ENCODE measurements at places on chromosomes 3 and 15. TPM values are rescaled to one million over a fixed set of nuclear protein-coding genes. Genes with fewer than 3 reads are reported as not detected.

- DNase-seq, result no peak
These were observed 531.3 kb downstream of the ROBO1 start for GRCh38 chr3:79236496-79236895.

SCN11A gene
- total RNA-seq, result 1.9 TPM

HTR3C gene
- total RNA-seq, result not detected

DNA sequence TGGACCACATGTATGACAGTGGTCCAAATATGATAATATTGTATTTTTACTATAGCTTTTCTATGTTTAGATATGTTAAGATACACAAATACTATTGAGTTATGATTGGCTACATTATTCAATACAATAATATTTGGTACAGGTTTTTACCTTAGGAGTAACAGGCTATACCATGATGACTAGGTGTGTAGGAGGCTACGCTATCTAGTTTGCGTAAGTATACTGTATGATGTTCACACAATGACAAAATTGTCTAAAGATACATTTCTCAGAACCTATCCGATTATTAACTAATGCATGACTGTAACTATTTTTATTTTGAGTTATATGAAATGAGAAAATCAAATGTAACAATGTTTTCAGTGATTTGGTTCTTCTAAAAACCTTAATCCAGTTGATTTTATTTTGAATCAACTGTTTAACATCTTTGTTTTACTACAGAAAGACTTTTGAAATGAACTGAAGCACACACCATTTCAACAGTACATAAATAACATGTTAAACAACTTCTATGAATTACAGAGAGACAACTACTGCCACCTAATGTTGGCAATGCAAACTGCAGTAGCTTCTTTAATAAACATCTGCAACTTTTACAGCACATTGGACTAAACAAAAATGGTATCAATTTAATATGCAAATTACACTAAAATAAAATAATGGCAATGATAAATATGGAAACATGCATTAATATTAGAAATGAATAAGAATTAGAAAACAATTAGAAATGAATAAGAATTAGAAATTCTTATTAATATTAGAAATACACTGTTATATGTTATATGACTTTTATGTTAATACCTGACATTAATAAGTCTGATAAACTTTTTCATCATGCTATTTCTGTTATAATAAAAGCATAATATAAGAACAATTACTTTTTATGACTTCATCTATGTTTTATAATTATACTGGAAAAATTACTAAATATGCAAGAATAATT is 255.7 kb downstream of the MBNL1 start:
- DNase-seq, result peak; percentile 63

DNA sequence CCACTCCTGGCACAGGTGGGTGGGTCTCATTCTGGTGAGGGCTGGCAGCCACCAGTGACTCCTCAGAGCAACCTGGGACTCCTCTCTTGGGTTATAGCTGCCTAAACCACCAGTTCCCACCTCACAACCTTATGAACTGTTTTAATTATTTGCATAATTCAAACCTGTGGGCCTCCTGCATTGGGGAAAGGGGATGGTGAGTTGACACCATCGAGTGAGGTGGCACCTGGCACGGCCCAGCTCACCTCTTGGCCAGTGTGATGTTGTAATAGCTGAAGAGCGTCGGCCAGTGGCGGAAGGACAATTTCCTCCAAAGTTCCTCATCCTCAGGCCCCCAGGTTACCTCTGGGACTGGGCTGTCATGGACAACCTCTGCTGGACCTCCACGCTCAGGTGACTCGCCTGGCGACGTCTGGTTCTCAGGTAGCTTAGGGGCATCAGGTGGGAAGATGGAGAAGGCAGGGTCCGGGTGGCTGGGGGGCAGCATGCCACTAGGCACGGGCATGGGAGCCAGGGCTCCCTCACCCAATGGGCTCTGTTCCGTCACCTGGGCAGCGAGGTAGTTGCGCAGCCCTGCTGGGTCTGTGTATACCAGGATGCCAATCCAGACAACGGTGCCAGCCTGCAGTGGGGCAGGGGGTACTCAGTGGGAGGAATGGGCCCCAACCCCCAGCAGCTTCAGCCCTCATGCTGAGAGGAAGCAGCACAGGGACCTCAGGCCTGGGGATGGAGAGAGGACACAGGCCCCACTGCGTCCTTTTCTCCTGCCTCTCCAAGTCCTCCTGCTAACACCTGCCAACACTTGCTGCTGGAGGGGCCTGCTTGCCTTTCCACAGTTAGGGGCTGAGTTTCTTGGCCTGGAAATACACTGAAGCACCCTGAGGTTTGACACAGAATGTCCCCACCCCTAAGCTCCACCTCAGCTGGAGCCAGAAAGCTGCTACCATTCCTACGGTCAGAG is 38.5 kb downstream of the PTPN23 start:
- no peak for DNase-seq

DNA sequence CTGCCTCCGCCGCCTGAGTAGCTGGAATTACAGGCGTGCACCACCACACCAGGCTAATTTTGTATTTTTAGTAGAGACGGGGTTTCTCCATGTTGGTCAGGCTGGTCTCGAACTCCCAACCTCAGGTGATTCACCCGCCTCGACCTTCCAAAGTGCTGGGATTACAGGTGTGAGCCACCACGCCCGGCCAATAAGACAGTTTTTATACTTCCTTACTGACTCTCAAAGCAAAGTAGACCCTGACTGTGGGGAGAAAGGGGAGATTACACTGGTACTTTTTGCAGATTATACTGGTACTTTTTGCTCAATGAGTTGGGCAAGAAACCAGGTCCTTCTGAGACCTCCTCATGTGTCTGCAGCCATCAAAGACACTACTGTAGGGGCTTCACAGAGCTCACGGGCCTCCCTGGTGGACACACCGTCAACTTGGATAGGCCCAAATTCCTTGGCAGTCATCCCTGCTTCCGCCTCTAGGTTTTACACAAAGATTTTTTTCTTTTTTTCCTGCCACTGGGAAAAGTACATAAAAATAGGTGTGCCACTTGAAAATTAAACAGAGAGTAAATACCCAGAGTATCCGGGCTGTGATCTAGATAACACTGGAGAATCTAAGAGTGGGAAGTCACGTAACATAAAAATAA is 143.3 kb upstream of the WNT5A start:
- no peak for DNase-seq

GRCh38 chr15:71659730-71660067 is 150.7 kb upstream of the NR2E3 start:
- DNase-seq, result no peak

DNA sequence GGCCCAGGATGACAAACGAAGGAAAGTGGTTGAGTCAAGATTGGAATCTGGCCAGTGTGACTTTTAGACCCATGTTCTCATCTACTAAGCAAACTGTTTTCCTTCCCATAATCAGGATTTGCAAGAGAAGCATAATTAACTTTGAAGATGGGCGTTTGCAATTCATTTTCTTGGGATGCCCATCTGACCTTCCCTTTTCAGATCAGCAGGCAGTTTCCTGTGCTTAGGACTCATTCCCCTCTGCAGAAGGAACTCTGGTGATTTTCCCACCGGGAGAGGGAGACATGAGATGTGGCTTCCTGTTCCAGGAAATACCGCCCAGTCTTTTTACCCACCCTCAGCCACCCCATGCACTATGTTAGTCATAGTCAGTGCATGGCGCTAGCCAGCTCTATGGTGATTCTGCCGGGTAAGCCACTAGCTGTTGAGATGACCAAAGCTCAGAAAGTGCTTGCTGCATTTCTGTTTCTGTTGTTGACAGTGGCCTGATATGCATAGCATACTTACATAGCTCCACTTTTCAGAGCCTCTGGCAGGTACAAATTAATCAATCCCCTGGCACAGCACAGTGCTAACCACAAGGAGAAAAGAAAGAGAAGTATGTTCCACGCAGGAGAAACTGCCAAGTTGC is 129.4 kb downstream of the VGLL4 start:
- DNase-seq, result peak; percentile 62

DNA sequence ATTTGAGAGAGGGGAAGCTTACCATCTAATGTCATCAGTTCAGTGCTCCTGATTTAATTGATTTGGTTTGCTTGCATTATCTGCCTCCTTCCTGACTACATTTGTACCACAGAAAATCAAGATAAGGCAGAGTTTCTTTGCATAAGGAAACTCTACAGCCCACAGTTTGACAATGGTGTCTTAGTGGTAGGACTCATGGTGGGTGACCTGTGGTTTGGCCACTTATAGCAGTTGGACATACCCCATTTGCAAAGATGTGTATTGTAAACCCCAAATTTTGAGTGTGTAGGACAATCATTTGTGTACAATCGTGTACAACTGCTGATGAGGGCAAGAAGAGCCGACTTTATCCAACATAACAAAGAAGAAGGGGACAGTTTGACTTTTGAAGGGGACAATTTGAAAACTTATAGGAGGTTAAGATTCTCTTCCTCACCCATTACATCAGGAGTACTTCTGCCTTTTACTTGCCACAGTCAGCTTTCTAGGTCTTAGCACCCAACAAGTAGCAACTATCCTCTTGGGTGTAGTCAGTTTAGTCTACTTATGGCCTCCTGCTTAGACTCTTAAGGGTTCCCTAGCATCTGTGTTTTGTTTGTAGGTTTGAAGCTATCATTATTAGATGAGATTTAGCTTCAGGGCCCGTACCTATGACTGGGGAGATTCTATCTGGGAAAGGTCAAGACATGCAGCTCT is 6.2 kb downstream of the TGFBR2 start:
- DNase-seq, result no peak

ADGRG7 gene
- 0.10 TPM for total RNA-seq

GRCh38 chr15:74782259-74783071 is 585 bp downstream of the CSK start:
- no peak for DNase-seq

- no peak for DNase-seq
These were observed 589.6 kb downstream of the PDCD6IP start for GRCh38 chr3:34387826-34388564.

SLC35A5 gene
- total RNA-seq, result 22.6 TPM

FRMD5 gene
- total RNA-seq, result 0.69 TPM

MFGE8 gene
- 51.5 TPM for total RNA-seq

DNA sequence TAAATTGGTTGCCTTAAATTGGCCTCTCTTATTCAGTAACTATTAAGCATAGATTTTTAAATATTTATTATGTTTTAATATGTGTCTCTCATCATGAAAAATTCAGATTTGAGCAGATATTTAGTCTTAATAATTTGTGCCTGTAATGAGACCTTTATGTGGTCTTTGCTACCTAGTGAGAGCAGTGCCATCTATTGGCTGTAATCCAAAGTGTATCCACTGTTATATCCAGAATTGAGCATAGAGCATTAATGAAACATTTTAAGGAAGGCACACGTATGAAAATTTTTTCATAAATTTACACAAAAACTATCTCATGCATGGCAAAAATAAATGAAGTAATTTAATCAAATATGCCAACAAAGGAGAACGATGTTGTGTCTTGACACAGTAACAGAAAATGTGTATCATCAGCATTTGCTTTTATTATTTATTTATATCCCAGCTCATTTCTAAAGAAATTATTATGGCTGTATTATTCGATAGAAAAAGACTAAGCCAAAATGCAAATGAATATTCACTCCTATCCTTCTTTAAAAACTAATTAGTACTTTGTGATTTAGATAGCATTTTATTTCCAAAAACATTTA is 203.5 kb downstream of the RSRC1 start:
- DNase-seq, result no peak

DNA sequence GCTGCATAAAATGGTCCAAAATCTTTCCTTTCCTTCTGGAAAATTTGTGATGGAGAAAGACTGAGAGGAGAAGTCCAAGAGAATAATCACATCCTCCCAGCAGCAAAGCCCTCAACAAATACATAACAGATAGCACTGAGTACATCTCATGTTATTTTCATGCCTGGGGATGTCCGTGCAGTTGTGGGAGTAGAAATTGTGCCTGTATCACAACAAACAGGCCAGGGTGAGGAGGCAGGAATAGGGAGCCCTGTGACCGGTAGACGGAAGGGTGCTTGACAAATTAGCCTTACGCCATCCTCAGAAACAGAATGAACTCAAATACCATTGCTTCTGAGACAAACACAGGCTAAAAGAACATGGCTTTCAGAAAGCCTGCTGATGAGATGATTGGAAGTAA is 333.2 kb upstream of the UMPS start:
- DNase-seq, result no peak

DNA sequence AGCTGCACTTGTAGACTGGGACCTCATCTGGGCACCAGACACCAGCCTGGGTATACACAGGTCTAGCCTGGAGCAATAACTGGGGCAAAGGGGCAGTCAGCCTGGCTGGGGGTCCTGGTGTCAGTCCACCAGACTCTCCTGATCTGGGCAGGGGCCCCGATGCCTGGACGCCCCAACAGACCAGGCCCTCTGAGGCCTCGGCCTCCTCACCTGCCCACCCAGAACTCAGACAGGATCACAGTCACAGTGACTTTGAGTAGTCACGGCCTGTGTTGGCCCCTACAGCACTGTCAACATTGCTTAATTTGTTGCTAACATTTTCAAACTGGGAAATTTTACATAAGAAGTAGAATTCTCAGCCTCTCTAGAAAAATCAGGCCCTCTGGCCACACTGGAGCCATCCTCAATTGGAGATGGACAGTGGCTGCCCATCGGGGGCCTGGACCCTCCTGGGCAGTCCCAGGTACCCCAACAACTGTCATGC is 5.8 kb downstream of the TWF2 start:
- no peak for DNase-seq

DNA sequence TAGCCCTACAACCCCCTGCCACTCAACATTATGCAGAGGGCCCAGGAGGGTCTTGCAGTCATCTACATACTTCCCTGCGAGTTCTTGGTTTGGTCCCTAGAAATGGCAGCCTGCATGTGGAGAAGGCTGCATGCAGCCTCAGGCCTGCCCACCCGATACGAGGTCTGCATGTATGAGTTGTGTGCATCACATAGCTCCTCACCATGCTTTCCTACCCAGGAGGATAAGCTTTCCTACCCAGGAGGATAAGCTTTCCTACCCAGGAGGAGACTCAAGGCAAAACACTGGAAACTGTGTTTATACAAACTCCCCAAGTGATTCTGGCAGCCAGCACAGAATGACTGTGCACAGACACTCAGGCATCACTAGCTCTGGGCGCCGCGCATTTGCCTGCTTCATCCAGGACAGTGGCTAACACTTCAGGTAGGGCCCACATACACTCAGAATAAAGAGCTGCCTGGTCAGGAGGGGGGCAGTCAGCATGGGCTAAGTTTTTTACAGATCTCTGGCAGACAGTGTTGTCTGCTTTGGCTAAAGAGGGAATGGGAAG is 187.7 kb downstream of the THSD4 start:
- DNase-seq, result no peak

DNA sequence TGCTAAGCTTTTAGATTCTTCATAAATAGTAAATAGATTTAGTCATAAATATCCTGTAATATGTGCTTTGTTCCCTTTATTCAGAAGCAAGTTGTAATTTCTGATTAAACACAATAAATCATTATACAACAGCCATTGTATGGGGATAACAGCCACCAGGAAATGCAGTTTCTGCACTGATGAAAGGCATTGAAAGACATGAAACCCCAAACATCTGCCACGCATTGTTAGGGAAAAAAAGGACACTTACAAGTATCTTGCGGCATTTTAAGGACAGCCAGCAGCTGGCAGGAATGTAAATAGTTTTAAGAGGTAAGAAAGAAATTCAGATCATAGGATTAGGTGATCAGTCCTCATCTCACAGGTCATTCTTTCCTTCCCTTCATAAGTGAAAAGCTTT is 801.1 kb upstream of the LMCD1 start:
- DNase-seq, result no peak

GRCh38 chr15:67550522-67550921 is 8.0 kb downstream of the MAP2K5 start:
- DNase-seq, result no peak

- no peak for DNase-seq
These were observed 251.0 kb downstream of the RPLP1 start for GRCh38 chr15:69703532-69704187.

GRCh38 chr3:124886168-124887056 is 753 bp downstream of the ITGB5 start:
- no peak for DNase-seq

GRCh38 chr3:189983612-189984011 is 137.1 kb downstream of the P3H2 start:
- no peak for DNase-seq

MCF2L2 gene
- total RNA-seq, result 0.89 TPM
